ENCODE measurements at places on chromosomes 12 and 14. TPM values are rescaled to one million over a fixed set of nuclear protein-coding genes. Genes with fewer than 3 reads are reported as not detected.

The GNG2 gene
- 2.5 TPM for total RNA-seq

DNA sequence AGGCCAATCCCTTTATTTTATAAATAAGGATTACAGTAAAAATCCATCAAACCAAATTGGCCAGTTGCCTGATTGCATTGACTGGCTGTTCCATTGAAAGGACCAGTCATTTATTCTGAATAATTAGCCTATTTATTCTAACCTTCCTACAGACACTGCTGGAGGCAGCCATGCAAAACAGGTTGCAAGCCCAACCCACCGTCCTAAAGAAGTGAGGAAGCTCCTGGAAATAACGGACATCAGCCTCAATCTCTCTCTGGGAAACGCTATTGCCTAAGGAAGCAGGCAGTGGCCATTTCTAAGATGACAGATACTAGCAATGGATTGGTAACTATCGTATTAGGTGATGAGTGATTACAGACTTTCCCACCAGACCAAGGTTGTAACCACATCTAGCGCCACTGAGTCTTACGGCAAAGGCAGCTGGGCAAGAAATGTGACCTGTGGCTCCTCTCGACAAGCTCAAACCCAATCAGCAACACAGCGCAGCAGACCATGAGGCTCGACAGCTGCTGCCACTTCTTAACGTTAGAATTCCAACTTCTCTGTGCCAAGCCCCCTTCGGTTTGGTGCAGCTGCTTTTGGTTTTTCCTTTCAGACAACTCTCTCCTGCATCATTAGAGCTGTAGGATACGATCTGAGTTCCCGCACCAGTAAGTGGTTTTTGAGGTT is 134.2 kb downstream of the KCNK10 start:
- DNase-seq: no peak

DNA sequence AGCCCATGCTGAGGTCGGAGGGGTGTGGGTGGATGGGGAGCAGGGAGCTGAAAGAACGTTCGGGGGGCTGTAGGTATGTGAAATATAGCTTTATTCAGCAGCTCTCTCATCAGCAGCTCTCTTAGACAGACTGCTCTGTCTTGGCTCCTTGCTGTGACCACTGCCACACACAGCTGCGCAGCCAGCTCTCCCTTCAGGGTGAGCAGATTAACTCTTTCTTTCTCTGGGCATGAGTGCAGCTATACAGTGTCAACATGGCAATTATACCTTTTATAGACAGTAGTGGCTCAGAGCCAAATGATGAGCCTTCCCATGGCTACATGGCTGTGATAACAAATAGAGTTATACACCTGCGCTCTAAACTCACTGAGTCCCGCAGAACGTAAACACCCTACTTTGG is 137.7 kb upstream of the NEDD1 start:
- DNase-seq: no peak

DNA sequence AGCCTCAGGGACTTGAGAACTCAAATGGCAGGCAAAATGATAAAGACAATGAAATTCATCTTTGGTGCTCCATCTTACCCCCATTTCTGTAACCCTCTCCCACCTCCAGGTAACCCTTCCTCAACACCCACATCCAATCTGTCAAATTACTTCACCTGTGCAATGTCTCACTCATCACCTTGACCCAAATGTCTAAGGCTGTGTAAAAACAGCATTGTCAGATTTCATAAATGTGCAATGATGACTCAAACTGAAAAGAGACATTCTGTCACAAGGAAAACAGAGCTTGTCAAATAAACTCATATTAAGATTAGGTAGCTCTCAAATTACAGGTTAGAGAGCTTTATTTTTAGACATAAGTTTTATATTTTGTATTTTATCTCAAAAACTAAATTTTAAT is 19.9 kb upstream of the COCH start:
- DNase-seq: no peak

The PIWIL1 gene
- total RNA-seq: not detected

GRCh38 chr12:44433659-44434058 is 442.5 kb downstream of the NELL2 start:
- DNase-seq: no peak

DNA sequence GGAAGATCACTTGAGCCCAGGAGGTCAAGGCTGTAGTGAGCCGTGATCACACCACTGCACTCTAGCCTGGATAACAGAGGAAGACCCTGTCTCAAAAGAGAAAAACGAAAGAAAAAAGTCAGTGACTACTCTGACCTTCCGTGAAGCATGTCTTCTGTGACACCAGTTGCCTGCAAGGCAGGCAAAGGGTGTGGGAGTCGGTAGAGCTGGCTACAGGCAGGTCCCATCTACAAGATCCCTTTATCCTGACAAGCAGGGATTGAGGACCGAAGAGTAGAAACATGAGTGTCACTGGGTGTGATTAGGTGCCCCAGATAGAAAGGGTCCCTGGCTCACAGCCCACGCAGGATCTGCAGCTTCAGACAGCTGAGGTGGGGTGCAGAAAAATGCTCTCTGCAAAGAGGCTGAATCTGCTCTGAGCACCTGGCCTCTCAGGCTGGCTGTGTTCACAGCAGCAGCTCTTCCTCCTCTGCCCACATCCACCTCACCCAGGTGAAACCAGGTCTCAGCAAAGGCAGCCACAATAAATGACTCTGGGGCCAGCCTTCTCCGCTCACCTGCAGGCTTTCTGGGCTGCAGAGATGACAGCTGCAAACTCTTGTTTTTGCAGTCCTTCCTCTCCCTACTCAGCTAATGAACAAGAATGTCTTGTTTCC is 28.6 kb upstream of the HSP90B1 start:
- no peak for DNase-seq

DNA sequence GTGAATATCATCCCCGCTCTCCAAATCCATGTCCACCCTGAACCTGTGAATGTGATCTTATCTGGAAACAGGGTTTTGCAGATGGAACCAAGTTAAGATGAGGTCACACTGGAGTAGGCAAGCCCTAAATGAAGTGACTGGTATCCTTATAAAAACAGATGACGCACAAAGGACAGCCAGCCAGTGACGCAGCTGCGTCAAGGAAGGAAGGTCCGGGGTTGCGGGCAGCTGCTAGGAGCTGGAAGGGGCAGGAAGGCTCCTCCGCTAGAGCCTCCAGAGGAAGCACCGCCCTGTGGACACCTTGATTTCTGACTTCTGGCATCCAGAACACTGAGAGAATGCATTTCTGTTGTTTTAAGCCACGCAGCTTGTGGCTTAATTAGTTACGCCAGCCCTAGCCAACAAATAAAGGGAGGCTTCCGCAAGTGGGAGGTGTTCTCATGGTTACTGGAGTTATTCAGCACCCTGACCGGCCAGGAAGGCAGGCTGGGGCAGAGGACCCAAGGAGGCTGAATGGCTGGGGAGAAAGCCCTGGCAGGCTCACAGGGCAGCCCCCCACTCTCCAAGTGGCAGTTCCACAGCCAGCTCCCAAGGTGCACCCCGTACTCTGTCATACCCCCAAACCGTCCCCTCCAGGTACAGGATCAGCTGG is 127.6 kb upstream of the NCOR2 start:
- DNase-seq: peak; percentile 76

DNA sequence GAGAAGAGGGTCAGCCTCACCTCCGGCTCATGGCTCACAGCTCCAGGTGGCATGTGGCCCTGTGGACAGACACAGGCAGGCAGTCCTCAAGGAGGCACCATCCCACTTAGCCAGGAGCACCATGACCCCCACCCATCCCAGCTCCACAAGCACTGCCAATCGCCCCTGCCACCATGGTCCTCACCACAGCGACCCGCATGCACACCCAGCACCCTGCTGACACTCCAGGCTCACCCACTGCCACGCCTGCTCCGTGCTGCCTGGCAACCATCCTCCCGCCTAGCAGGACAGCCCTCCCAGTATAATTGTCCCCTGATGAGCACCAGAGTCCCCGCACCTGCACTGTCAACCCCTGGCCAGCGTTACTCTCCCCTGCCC is 50.9 kb downstream of the TRPV4 start:
- no peak for DNase-seq

The NINJ2 gene
- not detected for total RNA-seq

GRCh38 chr12:46374310-46374709 is 1.7 kb upstream of the SLC38A2 start:
- no peak for DNase-seq

DNA sequence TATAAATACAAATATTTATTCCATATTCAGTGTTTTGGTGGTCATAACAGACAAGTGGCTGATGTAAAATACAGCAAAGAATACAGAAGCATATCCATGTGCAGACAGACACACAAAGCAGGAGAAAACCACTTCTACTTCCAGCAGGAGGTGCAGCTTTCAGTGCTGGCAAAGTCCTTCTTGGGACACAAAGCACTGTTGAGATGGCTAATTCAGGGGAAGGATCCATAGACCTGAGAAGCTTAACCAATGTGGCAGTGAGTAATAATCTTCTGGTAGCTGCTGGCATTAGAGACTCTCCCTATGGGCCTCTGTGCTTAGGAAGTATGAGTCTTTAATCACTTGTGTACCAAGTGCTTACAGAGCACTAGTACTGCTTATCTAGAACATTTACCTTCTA is 26.8 kb downstream of the AMN1 start:
- DNase-seq: no peak

DNA sequence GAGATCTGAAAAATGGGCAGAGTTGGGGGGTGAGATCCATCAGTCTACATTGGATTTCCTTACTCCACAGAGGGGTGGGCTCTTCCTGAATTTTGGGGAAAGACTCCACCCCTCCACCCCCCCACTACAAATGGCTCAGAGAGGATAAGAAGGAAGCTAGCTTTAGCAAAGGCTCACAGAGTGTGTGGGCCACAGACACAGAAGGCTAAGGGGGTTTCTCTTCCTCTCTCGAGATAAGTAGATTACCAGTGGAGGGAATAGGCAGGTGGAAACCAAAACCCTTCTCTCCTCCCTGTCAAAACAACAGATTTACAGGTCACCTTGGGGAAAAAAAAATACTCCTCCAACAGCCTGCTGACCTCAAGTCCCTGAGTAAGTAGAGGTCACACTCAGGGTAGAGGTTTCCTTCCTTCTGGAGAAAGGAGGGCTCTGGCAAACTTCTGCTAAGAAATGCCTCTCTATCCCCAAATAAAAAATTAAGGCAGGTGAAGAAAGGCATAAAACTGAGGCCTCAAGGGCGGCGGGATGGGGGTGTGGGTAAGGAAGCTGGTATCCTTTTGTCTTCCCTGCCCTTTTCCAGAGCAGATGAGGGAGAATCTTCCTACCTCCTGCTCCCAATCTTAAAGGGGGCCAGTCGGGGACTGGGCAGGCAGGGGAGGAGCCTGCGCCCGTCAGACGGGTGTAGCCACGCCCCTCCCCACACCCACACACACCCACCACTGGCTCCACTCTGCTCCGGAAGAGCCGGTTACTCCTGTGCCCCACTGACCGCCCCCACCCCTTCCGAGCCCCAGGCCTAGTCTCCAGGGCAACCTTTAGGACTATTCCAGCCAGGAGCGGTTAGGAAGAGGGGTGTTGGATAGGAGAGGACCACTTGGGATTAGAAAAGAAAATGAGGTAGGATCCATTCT is 1.9 kb upstream of the BAZ2A start:
- no peak for DNase-seq

DNA sequence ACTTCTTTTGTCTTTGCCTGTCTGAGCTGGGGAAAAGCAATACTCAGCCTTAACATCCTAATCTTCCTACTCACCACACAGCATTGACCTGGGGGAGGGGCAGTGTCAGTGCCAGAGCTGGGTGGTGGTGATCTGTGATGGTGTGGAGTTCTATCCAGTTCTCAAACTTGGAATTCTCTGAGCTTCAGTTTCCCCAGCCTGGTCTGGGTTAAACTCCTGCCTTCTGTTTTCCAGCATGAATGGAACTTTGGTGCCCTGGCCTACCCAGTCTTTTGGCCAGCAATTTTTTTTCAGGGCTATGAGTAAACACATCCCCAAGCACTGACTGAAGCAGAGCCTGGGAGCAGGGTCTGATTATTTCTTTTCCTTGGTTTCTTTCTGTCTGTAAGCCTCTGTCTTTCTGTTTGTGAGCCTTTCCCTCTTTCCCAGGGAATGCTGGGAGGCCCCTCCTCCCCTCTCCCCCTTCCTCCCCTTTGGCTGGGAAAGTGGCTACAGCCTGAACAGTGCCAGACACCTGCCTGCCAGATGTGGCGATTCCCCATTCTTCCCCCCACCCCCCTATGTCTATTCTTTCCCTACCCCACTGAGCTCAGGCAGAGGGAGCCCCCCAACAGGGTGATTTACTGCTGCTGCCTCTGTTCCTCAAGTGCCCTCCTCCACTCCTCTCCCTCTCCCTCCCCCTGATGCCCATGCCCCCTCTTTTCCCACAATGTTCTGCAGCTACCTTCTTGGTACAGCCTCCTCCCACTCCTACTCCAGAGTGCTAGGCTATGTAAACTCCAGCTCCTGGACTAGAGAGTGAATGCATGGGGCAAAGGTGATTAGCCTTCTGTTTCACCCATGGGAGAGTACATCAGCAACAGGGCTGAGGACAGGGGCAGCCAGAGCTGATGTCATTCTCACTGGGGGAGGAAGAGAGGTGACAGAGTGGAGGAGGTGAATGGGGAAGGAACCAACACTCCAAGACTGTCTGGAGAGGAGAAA is 11.1 kb downstream of the GPR84 start:
- DNase-seq: no peak

The SIX4 gene
- 11.4 TPM for total RNA-seq

GRCh38 chr14:70009961-70010360 is 130.7 kb downstream of the SMOC1 start:
- DNase-seq: no peak

- no peak for DNase-seq
Observed at GRCh38 chr14:51962711-51963110, 26.6 kb upstream of the RTRAF start.

The ANO4 gene
- total RNA-seq: 0.86 TPM

GRCh38 chr12:81450920-81451739 is 308.0 kb downstream of the PPFIA2 start:
- DNase-seq: peak; percentile 32

DNA sequence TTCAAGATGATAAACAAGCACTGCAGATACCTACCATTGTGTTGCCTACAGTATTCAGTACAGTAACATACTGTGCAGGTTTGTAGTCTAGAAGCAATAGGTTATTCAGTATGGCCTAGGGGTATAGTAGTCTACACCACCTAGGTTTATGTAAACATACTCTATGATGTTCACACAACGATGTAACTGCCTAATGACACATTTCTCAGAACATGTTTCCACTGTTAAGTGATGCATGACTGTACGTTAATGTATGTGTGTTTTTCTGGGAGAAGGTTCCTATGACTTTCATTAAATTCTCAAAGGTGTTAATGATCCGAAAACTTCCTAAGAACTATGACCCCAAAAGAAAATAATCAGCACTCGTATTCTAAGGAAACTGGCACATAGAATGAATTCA is 20.9 kb upstream of the CALM1 start:
- no peak for DNase-seq

GRCh38 chr14:42130815-42131214 is 524.1 kb downstream of the LRFN5 start:
- DNase-seq: no peak

The COX8C gene
- total RNA-seq: not detected

DNA sequence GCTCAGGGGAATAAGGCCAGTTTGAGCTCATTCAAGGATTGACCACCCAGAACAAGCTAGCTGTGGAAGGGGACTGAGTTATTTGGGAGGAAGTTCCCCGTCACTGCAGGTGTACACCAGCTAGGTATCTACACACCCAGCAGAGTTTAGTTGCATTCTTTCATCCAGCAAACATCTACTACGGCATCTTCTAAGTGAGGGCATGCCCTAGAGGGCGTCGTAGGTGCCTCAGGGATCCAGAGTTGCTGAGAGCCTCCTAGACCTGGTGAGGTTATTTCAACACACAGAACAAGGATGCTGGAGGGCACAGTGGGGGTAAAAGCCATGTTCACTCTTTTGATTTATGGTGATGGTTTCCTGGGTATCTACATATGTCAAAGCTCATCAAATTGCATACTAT is 149.6 kb downstream of the KSR2 start:
- no peak for DNase-seq

The MYL6B gene
- 119 TPM for total RNA-seq

The C12orf76 gene
- 7.1 TPM for total RNA-seq

- peak; percentile 58 for DNase-seq
Observed at GRCh38 chr12:89949457-89950195, 241.0 kb upstream of the ATP2B1 start.

Data from epithelial cell of proximal tubule (primary cell).